ENCODE measurements at places on chromosomes 3 and 15.

- H3K27me3 ChIP-seq = no peaks in the 10 kb centered on the region
- no peaks in the 10 kb centered on the region for H3K36me3 ChIP-seq
- H3K4me3 ChIP-seq = peak overlapping the region; percentile 94
These were observed 1.0 kb downstream of the DCBLD2 start for GRCh38 chr3:98900265-98901118.

DNA sequence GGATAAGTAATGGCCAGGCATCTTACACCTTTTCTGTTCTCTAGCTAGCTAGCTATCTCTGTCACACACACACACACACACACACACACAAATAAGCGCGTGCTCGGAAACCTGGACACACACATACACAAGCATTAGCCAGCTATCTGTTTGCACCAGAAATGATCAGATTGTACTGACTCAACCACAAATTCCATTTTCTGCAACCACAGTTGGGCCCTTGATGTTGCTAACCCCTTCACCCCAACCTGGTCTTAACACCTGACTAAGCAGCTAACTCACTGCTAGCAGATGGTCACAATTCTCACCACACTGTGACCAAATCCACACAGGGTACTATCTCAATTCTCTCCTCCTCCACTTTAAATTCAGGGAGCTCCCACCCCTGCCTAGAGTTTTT lies 183.0 kb upstream of the THBS1 start:
- no peaks in the 10 kb centered on the region for H3K4me1 ChIP-seq
- DNase-seq = no peak
- H3K27me3 ChIP-seq = no peaks in the 10 kb centered on the region
- H3K4me3 ChIP-seq = no peak overlapping the region
- no peaks in the 10 kb centered on the region for H3K36me3 ChIP-seq
- no peak overlapping the region for H3K27ac ChIP-seq

GRCh38 chr15:25718597-25718996 lies 144.5 kb downstream of the ATP10A start:
- no peaks in the 10 kb centered on the region for H3K27me3 ChIP-seq
- H3K27ac ChIP-seq = no peak overlapping the region
- no peak for DNase-seq
- H3K4me1 ChIP-seq = no peaks in the 10 kb centered on the region
- H3K36me3 ChIP-seq = no peaks in the 10 kb centered on the region

DNA sequence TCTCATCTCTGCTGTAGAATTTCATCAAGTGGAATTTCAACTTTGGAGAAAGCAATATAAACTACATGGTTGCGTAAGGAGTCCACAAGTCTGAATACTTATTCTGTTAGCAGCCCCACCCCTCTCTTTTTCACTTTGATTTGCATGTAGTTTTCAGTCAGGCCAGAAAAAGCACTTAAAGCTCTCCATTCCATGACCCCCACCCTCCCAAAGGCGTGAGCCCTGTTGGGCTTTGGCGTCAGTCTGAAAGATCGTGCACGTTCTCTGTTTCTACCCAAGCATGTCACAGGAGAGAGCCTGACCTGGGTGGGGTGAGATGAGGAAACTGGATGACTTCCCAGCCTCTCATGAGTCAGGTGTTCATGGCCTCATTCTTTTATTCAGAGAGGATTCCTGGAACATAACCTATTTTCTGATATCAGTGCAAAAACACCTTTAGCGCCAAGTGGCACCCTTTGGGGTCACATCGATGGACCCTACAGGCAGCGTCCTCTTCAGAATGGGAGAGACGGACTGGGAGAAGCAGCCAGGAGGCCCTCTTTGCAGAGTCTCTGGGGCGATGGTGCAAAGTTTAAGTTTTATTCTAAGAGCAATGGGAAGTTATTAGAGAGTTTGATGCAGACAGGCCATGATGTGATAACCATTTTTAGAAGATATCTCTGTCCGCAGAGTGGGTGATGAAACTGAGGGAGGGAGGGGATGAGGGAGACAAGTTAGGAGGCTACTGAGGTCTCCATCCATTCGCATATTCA lies 55.8 kb downstream of the LSM3 start:
- H3K27me3 ChIP-seq = no peaks in the 10 kb centered on the region
- no peak for DNase-seq
- H3K36me3 ChIP-seq = no peaks in the 10 kb centered on the region
- H3K27ac ChIP-seq = no peak overlapping the region

DNA sequence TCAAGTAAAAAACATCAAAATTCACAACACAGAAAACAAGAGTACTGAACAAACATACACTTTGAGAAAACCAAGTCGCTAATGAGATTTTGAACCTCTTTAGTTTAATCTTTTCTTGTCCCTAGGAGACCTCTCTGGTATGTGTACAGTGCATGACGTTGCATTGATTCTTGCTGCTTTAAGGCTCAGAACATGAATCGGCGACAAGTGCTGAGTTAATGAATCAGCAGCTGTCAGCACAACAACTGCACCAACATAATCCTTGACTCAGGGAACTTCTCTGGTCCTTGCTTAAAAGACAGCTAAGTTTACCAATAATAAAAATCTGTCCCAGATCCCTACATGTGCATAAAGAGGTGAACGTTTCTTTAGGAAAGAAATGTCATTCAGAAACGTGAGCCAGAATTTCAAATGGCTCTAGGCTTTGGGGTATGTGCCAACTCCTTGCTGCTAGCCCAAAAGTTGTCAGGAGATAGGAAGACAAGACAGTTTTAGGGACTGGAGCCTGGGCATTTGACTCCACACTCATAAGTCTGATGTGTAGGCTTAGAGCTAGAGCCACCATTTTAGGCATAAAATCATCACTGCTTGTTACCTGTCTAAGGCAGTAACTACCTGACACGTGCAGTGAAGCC lies 86.9 kb downstream of the IL5RA start:
- no peaks in the 10 kb centered on the region for H3K27me3 ChIP-seq
- no peak overlapping the region for H3K4me3 ChIP-seq
- no peak for DNase-seq
- no peak overlapping the region for H3K27ac ChIP-seq
- H3K36me3 ChIP-seq = no peaks in the 10 kb centered on the region

DNA sequence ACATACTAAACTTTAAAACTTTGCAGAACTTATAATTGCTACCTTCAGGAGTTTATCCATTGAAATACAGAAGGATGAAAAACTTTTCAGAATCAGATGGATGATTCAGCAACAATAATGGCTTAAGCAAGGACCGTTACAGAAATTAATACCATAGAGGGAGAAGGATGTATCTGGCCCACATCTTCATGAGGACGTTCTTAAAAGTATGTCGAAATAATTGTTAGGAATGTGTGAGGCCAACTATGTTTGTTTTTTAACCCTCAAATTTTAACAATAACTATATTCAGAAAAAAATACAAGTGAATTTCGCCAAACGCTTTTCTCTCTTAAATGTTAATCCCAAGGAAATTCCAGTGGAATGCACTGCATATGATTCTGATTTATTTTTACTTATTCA lies 105.2 kb upstream of the EPHA3 start:
- H3K4me3 ChIP-seq = no peak overlapping the region
- no peaks in the 10 kb centered on the region for H3K4me1 ChIP-seq
- DNase-seq = no peak
- no peaks in the 10 kb centered on the region for H3K36me3 ChIP-seq
- no peak overlapping the region for H3K27ac ChIP-seq
- no peaks in the 10 kb centered on the region for H3K27me3 ChIP-seq

DNA sequence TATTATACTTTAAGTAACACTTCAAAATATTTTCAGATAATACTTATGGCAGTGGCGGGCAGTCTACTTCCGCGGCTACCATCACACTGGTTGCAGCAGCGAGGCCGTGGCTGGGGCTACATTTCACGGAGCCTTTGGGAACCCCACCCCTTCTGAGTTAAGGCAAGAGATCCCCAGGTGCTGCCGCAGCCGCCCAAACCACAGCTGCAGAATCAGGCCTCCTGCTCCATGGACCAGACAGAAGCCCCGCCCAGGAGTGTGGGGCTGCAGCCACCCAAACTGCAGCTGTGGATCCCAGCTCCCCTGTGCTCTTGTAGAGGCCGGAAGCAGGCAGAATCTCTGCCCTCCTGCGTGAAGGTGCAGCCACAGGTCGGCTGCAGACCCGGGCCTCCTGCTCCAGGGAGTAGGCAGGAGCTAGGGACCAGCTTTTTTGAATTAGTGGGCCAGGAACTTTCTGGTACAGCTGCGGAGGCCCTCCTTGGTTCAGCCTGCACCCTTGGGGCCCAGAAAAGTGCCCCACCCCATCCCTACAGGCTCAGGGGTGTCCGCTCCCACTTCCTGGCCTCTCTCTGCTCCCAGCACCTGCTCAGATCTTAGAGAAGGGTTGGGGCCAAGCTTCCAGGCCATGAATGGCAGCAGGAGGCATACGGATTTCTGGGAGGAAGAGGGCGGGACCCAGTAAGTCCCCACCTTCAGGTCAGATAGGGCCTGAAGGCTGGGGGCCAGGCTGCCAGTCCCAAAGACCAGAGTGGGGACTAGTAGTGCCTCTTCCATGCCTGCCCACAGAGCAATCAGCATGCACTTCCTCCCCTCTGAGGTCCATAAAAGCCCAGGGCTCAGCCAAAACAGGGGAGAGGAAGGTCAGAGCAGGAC lies 1188.8 kb upstream of the CADM2 start:
- H3K4me3 ChIP-seq = no peak overlapping the region
- no peaks in the 10 kb centered on the region for H3K4me1 ChIP-seq
- no peak overlapping the region for H3K27ac ChIP-seq
- DNase-seq = no peak
